Brain microvascular endothelial cell (primary cell): ENCODE measurements at places on chromosomes 4 and X.

- peak; percentile 81 for DNase-seq
Observed at GRCh38 chrX:12978205-12979025, 3.5 kb downstream of the TMSB4X start.

DNA sequence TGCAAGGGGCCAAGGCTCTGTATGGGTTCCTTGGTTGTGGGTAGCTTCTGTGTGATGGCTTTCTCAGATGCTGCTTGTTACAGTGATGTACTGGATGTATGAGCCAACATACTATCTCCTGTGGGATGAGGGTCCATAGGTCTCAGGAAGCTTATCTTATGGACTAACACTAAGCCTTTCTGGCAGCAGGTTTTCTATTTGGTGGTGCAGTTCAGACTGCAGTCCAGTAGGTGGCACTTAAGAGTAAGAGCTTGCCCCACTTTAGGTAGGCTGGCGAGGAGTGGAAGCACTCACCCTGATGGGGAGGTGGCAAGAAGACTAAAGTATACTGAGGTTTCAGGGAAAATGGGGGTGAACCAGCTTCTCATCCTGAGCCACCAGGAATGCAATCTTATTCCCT is 306.7 kb upstream of the MAOA start:
- peak; percentile 11 for DNase-seq

DNA sequence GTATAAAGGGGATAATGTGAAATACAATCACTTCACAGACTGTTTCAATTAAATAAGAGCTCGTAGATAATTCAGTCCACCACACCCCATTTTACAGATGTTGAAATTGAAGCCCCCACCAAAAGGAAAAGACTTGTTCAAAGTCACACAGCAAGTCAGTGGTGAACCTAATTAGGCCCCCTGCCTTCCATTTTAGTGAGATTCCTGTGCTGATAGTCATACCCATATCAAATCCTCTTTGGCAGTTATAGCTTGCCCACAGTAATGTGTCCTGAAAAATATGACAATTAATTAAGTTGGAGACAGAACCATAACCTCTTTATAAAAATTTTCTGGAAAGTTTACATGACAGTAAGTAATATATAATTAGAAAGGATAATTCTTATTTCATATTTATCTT is 58.0 kb downstream of the AR start:
- DNase-seq, result no peak

GRCh38 chrX:3161681-3162080 is 120.4 kb downstream of the ARSF start:
- no peak for DNase-seq
